ENCODE measurements at places on chromosomes 12 and 14. TPM values are rescaled to one million over a fixed set of nuclear protein-coding genes. Genes with fewer than 3 reads are reported as not detected.

- no peak for DNase-seq
These were observed 5.8 kb upstream of the NTN4 start for GRCh38 chr12:95796225-95796981.

- DNase-seq, result no peak
These were observed 64.5 kb downstream of the TMTC3 start for GRCh38 chr12:88206601-88207000.

DNA sequence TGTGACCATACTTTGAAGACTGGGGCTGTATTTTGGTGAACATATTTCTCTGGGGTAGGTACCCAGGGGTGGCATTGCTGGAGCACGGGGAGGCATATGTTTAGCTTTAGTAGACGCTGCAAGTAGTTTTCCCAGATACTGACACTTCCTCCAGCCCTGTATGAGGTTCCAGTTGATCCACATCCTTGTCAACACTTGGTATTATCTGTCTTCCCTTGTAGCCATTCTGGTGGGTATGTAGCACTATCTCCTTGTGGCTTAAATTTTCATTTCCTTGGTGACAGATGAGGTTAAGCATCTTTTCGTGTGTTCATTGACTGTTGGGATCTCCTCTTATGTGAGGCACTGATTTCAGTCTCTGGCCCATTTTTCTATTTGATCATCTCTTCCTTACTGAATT lies 179.1 kb downstream of the PHETA1 start:
- DNase-seq, result no peak

- no peak for DNase-seq
These were observed 75.0 kb downstream of the PRMT8 start for GRCh38 chr12:3565985-3566384.

- no peak for DNase-seq
These were observed 139.4 kb upstream of the RMST start for GRCh38 chr12:97323154-97323553.

GRCh38 chr12:22712083-22712482 lies 87.1 kb downstream of the ETNK1 start:
- DNase-seq, result no peak

DNA sequence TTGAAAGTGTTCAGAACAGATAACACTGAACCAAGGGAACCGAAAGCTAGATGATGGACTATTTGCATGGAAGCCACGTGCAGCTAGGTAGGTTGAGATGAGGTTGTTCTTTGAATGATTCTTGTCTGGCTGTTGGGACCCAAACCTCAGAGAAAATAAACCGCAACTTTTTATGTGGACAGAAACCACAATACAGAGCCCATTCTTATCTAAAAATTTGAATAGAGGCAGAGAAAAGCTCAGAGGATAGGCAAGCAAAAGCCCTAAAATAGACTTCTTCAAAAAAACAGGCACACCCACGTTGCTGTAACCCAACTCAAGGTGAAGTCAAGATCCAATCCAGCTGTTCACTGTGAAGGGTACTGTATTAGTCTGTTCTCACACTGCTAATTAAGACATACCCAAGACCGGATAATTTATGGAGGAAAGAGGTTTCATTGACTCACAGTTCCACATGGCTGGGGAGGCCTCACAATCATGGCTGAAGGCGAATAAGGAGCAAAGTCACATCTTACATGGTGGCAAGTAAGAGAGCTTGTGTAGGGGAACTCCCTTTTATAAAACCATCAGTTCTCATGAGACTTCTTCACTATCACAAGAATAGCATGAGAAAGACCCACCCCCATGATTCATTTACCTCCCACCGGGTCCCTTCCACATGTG lies 353.8 kb downstream of the AACS start:
- DNase-seq, result no peak

DNA sequence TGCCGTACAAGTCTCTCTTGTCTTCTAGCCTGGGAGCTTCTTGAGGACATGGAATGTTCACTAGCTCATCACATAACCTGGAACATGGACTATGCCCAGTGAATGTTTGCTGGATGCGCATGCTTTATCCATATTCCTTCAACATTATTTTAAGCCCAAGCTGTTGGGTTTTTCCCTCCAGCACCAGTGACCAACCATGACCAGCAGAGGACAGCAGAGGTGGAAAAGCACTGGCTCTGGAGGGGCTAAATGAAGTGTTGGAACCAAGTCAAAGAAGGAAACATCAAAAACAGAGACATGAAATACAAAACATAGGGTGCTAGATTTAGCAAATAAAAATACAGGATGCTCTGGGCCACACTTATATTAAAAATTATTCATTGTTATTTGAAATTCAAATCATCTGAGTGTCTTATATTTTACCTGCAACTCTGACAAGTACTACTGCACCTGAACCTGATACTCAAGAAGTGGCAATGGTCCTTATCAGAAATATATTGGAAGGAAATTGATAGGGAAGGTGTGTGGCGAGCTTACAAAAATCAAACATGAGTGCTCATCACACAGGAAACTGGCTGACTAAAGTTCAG lies 23.1 kb upstream of the HELB start:
- DNase-seq, result no peak

DNA sequence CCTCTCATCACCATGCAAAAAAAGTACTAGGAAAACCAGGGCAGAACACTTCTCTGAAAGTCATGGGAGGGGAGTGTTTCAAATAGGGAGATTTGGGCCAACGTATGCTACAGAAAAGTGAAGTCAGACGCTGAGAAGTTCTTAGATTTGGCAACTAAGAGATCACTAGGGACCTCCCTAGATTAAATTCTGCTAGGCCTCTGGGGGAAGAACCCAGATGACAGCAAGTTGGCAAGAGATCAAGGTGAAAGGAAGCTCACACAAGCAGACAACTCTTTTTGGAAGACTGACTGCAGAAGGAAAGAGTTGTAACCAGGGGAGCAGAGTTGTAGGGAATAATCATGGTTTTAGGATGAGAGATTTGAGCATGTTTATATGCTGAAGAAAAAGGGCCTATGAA lies 20.7 kb downstream of the IQSEC3 start:
- DNase-seq, result no peak

DNA sequence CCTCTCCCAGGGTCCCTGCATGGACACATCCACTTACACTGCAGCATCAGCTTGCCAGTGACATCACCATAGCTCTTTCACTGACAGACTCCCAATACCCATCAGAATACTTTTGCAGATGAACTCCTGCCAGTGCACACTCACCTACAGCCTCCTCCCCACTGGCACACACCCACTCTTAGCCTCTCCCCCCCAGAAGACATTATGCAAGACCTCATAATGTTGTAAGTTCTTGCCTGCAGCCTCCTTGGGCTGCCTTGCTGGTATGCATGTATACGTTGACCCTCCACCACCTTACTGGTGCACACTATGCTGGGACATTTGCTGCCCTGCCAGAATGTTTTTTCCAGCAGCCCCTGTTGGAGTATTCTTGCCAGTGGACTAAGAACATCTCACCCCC lies 324.2 kb downstream of the AEBP2 start:
- no peak for DNase-seq

DNA sequence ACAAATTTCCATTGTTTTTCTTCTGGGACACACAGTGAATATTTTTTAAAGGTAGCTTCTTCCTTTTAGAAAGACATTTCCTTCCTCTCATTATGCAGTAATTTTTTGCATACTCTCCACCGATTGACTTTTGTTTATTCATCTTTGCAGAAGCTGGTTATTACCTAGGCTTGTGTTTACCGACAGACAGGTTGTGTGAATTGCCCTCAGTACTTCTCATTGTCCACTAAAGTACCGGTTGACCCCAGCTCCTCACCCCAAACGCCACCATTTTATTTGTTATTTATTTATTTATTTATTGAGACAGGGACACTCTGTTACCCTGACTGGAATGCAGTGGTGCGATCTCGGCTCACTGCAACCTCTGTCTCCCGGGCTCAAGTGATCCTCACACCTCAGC lies 63.4 kb upstream of the MYL2 start:
- DNase-seq, result no peak

DNA sequence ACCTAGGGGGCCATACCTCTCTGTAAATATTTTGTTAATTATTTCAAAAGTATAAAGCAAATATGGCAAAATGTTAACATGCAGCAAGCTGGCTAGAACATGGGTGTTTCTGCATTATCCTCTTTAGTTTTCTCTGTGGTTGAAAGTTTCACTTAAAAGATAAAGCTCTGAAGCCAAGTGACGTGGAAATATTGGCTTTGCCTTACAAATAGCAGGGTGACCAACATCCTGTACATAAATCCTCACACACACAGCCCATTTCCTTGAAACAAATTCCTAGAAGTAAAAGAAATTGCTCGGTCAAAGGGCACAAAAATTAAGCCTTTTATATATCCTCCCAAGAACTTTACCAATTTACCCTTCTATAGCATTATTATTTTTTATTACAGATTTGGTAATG lies 10.6 kb upstream of the VWF start:
- DNase-seq, result no peak

DNA sequence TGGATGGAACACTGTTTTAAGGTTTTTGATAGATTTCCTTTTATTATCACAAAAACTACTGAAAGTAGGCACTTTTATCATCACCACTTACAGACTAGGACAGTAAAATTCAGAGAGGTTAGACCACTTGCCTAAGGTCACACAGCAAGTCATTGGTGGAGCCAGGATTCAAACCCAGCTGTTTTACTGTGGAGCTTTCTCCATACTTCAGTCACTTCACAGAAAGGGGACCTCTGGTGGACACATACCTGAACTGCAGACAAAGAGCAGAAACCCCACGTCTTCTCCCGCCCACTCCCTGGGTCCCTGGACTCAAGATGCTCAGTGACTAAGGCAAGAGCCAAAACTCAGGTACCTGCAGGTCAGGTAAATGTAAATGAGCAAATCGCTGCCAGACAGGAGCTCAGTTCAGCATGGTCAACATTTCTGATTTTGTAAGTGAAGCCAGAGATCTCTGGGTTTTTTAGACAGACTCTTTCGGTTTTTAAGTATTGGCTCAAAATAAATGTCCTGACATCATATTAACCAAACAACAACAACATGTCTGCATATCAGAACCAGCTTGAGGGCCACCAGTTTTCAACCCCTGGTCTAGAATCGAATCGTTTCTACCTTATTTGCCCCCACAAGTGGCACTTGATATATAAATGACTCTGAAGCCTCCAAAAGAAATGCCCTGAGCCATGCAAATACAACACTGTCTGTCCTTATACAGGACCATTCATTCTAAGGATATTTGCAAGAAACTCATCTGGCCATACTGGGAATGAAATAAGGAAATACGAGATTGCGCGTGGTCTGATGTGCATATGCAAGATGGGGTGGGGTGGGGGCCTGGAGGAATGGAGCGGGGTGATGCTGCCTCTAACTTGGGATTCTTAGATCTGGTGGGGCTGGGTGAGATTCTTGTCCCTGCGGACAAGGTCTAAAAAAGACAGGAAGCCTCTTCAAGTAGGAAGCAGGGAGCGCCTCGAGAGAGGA lies 110.9 kb downstream of the KSR2 start:
- no peak for DNase-seq

DNA sequence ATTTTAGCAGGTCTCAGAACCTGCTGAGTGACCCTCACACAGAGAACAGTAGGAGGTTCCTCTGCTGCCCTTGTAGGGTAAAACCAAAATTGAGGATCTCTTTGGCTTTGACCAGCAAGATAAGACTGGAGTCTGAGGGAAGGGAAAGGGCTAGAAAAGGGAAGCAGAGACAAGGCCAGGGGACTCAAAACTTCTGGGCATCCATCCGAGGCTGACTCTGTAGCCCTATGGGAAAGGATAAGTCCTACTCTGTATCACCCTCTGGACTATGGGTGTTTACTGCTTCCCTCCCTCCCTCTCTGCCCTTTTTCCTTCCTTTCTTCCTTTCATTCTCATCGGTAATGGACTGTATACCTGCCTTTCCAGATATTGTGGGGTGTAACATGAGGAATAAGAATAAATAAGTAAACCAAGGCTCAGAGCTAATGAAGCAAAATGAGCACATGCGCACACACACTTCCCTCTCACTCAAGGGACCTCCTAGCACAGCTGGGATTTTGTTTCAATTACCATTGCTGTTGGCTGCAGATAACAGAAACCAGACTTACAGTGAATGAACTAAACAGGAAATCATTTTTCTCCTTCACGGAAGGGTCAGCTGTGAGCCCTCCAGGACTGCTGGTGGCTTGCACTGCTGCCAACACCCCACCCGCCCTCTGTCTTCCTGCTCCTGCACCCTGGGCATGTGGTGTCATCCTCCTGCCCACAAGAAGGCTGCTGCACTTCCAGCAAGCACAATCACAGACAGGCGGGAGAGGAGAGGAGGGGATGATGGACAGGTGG lies 404.4 kb upstream of the CCDC196 start:
- no peak for DNase-seq

DNA sequence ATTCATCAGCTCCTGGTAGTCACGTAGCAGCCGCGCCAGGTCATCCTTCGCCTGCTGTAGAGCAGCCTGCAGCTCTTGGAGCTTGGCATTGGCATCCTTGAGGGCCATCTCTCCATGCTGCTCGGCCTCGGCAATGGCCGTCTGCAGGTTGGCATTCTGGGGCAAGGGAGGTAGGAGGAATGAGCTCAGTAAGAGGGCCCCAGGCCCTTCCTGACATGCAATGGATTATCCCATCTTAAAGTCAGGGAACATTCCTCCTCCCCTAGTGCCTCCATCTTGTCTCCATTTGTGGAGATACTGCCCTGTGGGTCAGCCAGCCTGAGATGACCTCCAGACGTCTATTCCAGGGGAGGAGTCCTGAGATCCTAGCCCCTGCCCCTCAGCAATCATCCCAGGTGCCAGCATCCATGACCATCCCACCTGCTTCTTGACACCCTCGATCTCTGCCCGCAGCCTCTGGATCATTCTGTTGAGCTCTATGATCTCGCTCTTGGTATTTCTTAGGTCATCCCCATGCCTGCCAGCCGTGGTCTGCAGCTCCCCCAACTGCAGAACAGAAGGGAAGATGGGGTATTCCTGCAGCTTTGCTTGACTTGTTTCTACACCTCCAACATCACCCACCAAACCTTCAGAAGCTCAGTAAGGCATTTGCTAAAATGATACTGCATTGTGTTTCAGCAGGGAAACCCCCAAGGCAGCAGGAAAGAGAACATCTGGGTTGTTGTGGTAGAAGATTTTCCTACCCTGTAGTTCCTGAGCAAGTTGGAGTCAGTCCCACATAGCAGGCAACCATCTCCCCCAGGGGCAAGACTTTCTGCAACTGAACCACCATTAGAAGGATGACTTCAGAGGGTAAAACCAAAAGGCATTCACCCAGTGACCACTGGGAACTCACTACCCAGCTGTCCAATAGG lies 4.4 kb downstream of the KRT3 start:
- DNase-seq, result no peak

- no peak for DNase-seq
These were observed 888 bp upstream of the PPP1R12A start for GRCh38 chr12:79935624-79936345.

DNA sequence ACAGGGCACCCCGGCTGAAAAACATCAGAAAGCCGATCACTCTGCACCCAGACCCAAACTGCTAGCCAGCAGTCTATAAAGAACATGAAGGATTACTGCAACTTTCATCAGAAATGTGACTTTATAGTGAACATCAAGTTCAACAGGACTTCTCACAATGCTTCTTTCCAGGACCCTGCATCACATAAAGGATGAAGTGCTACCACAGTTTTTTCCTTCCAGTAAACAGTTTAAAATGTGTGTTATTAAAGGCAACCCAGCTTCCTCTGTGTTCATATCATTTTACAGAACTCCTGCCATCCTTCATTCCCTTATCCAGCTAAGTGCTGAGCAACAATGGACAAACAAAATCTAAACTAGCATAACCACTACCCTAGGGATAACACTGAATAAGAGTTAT lies 280.3 kb upstream of the DIO2 start:
- no peak for DNase-seq

- DNase-seq, result no peak
These were observed 4.3 kb upstream of the GPR19 start for GRCh38 chr12:12700254-12700653.

- no peak for DNase-seq
These were observed 16.6 kb downstream of the NFKBIA start for GRCh38 chr14:35387713-35388579.

KRT78 gene
- not detected for total RNA-seq

BEGAIN gene
- total RNA-seq, result 5.7 TPM

C14orf93 gene
- 5.0 TPM for total RNA-seq

SRRM4 gene
- 0.08 TPM for total RNA-seq
